CD8-positive, alpha-beta T cell (primary cell): ENCODE measurements at places on chromosomes 3 and 15. TPM values are rescaled to one million over a fixed set of nuclear protein-coding genes. Genes with fewer than 3 reads are reported as not detected.

Gene LYZL4
- not detected for total RNA-seq

GRCh38 chr15:98304371-98304770, 343.9 kb downstream of the ARRDC4 start:
- DNase-seq: no peak

DNA sequence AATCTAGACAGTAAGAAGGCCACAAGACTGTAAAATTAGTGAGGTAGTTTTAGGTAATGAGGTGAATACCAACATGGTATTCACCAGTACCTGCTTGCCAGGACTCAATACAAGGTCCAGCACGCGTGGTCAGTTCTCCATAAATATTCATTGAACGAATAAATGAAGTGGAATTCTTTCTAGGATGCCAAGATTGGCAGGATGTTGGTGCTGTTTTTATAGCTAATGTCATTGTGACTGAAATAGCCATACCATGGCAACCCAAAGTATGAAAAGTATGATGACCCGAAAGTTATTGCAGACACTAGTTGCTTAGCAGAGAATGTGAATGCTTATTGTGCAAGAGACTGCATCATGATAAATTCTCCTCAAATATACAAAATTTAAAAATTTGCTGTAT, 307.2 kb downstream of the KCNH8 start:
- no peak for DNase-seq

Gene ADAMTS7
- total RNA-seq: not detected

GRCh38 chr3:5489536-5489935, 302.0 kb downstream of the EDEM1 start:
- no peak for DNase-seq

- DNase-seq: no peak
Observed at GRCh38 chr3:184552296-184552695, 9.3 kb upstream of the EPHB3 start.

DNA sequence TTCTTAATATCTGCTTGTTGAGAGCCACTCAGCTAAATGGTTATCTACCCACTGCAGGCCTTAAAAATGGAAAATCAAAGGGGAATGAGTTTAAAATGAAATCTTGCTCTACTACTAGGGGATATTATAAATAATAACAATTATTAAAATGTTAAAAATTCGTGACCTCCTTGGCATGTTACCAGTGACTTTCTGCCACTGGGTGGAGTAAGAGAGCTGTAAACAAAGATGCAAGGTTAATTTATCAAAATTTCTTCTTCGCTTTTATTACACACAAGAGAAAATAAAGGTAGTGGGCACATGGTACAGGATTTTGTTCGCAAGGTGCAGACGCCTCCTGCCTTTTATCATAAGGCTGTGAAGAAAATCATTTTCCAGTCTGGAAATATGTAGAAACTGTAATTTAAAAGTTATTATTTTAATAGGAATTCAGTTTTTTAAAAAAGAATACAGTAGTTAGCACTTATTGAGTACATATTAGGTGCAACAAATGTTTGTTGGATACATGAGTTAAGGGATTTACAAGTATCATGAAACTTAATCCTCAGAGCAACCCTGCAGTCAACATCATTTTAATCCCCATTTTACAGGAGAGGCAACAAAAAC, 272.6 kb downstream of the SUCLG2 start:
- peak; percentile 46 for DNase-seq

DNA sequence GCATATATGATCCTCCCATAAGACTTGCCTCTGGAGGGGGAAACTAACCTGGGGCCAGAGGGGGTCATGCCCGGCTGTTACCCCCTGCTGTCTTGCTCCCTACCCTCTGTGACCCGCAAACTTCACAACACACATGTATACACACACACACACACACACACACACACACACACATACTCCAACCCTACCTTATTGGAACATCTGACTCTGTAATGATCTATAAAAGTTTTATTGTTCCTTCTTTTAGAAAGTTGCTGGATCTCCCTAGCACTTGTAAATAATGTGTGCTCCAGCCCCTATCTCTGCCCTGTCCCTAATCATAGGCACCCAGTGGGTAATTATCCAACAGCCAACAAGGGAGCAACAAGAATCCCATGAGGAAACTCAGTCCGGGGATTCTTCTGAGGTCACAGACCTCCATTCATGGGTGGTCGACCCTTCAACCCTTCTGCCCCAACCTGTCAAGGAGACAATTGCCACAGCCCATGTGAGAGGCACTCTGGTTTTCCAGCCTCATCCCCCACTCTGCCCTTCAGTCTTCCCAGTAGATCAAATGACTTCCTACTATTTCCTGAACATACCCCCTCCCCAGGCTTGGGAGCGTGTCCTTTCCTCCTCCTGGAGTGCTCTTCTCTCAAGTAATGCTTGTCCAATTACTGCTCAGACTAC, 14.0 kb upstream of the TPM1 start:
- DNase-seq: no peak

Gene MAP3K13
- total RNA-seq: 5.7 TPM

DNA sequence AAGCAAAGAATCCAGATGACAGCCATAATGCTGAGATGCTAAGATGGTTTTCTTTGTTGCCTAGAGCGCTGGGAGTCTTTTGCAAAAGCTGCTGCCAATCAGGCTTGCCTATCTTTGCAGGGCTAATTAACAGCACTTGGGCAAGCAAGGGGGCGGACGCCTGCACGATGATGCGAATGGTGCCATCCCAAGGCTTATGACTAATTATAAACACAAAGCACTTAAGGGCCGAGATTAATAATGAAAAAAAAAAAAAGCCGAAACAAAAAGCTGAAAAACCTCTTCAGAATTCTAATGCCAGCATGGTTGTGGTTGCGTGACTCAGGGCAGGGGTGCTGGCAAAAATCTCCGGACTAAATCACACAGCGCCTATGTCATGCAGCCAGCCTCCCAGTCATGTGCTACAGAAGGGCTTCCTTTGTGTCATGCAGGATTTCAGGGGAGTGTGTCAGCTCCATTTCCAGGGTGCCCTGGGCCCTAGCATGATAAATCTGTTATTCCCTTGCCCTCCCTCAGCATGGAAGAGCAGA, 185.0 kb upstream of the ANKRD28 start:
- no peak for DNase-seq

Gene NDN
- not detected for total RNA-seq

DNA sequence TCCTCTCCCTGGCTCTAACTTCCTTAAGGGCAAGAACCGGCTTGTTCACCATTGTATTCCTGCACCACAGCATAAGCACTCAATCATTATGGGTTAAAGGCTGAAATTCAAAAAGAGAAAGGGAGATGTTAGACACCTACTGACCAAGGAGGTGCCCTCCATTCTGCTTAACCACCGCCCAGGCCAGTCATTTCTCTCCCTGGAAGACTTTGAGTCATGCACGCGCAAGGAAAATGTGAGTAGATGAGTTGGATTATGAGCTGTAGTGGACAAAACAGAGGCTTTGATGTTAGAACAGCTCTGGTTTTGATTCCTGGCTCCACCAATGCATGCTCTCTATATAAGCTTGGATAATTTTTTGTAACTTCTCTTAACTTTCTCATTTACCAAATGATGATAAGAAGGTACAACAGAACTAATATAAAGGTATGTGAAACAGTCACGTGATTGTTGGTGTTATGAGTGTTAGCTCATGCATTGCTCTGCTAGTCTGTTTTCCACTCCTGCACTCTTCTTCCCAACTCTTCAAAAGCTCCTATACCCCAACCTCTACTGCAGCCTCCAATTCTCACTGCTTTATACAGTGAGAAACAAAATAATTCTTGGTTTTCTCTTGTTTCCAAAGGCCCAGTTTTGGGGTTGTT, 148.4 kb upstream of the ATP11B start:
- no peak for DNase-seq

DNA sequence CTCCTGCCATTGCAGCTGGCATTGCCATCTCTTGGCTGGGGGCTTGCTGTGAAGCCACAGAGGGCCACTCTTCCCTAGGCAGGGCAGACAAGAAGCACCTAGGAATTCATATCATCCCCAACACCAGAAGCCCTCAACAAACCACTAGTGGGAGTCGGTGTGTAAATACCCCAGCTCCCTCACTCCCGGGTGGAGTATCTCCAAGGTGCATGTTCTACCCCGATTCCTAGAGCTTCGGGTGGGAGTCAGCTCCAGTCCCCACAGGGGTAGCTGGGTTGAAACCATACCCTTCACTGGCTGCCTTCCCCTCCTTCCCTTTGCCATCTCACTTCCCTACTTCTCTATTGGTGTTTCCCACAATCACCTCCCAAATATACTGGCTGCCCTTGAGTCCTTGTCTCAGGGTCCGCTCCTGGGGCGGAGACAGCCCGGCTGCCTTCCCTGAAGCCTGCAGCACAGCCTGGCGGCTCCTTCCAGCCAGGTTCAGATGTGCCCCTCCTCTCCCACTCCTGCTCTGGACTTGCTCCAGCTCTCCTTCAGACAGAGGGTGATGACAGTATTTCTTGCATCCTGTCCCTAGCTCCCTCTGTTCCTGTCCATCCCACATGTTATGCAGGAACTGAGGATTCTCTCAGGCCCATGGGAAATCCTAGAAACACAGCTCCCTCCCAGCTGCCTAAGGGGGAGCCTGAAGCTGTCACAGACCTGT, 33.3 kb downstream of the FAM3D start:
- no peak for DNase-seq

Gene XCR1
- total RNA-seq: not detected
